Breast epithelium (tissue), 4 donors: ENCODE measurements at places on chromosomes 7 and 10. TPM values are rescaled to one million over a fixed set of nuclear protein-coding genes. Genes with fewer than 3 reads are reported as not detected.
A peak's percentile ranks its signal among the peaks of the same experiment; 100 is the strongest.

DNA sequence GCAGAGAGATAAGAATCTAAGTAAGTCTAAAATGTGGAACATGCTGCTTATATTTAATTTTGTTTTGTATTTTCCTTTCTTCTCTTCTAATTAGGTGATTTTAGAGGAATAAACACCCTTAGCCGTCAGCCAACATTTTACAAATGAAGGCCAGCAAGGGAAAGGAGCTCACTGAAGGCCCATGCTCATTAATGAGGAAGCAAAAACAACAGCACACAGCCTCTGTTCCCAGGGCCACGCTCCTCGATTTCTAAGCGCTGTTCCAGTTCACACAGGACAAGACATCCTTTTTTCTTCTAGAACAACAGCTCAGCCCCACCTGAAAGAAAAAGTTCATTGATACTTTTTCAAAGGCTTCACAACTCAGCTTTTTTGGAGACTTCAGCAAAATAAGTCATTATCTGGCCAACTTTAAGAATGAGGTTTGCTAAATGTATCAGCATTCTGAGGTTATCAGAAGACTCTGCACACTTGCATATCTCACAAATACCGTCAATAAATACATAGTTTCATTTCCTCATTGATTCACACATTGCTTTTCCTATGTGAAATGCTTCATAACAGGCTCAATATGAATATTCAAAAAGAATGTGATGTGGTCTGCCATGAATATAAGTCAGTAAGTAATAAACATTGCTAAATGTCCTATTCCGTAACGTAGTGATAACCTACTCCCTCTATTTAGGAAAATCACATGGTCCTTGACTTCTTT lies 34.8 kb upstream of the SFMBT2 start:
- no peak for DNase-seq

The PLAC9 gene
- 13.4 TPM for total RNA-seq

GRCh38 chr10:131126321-131127137 lies 185.0 kb downstream of the TCERG1L start:
- peak; percentile 18 for DNase-seq

GRCh38 chr10:108822026-108822425 lies 1101.3 kb downstream of the XPNPEP1 start:
- no peak for DNase-seq

DNA sequence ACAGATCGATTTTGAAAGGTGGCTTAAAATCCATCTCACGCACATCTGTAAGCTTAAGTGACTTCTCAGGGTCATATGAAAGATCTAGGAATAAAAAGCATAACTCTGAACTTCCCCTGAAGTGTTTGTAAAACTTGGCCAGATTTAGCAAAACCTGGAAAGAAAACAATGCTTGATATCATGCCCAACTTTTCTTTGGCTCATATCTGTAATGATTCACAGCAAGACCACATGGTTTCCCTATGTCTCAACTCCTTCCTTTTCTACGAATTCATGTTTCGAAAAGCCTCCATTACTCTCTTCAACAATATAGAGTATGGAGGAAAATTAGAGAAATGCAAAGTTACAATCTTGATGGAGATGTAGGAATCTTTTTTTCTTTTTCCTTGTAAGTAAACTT lies 20.1 kb upstream of the CABCOCO1 start:
- DNase-seq = no peak

GRCh38 chr10:128302808-128303207 lies 176.6 kb upstream of the MKI67 start:
- no peak for DNase-seq

The NPC1L1 gene
- total RNA-seq = 0.16 TPM

DNA sequence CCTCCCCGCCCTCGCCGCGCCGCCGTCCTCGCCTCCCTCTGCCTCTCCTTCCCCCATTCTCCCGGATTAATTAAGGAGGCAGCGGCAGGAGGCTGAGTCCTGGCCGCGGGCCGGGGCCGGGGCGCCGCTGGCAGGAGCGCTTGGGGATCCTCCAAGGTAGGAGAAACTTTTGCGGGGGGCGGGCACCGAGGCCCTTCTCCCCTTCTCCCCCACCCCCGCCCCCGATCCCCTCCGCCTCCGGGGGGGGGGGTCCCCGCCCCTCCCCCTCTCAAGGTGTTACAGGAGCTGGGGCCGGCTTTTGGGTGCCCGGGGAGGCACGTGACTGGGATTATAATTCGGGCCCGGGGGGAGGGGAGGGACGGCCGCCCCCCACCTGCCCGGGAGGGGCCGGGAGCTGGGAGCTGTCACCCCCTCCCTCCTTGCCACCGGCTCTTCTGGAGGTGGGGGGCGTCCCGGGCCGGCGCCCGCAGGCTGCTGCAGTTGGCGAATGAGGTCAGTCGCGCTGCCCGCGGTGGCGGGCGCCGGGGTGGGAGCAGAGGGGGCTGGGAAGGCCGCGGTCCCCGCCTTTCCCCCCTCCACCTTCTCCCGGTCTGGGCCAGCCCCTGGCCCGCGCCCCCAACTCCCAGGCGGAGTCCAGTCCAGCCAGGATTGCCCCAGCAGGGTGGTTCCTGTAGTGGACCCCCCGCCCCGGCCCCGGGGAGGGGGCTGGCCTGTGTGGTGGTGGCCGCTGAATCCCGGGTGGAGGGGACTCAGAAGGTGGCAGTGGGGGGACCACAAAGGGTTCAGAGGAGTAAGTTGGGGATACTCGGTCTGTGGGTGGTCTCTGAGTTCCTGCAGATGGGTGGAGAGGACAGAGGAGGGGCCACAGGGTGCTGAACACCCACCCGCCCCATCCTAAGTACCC lies 567 bp downstream of the GTF2IRD1 start:
- DNase-seq = no peak

DNA sequence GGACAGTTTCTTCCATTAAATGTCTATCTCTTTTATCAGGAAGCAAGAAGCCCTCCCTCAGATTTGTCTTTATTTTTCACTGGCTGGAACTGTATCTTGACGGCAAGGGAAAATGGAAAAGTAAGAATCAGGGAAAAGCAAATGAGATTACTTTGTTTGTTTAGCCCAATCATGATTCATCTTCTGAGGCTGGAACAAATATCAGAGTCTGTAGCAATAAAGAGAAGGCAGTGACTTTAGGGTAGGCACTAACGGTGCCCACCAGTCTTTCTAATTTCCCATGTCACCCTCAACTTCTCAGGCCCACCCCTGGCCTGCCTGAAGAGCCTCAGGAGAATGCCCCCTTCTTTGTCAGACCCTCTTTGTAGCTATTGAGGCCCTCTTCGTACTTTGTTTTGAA lies 36.3 kb upstream of the GOLGA7B start:
- DNase-seq = no peak

- DNase-seq = no peak
Observed at GRCh38 chr10:8133146-8133545, 78.7 kb downstream of the GATA3 start.

The FXYD4 gene
- total RNA-seq = not detected

DNA sequence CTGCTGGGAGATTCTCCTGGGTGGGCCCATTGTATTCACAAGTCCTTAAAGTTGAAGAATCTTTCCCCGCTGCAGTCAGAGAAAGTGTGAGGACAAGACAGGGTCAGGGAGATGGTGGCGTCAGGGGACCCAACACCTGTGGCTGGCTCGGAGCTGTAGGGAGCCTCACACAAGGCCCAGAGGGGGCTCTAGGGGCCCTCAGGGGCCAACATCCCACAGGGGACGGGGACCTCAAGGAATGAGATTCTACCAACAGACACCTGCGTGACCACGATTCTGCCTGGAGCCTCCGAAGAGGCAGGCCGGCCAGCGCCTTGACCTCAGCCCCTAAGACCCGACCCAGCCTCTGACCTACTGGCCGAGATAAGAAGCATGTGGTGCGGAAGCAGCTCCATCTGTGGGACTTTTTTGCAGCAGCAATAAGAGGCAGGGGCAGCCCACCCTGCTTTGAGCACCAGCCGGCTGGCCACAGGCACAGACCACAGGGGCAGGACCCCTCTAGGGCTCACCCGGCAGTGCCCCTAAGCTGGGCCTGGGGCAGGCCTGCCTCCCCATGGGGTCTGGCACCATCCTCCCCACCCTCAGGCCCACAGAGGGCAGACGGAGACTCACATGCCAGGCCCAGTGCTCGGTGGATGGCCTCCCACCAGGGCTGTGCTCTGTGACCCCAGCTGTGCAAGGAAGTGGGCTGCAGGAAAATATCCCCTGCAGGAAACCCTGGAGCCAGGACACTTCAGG lies 13.2 kb downstream of the RASGEF1A start:
- no peak for DNase-seq

The EPHA1 gene
- total RNA-seq = not detected

- peak; percentile 23 for DNase-seq
Observed at GRCh38 chr7:126411821-126412383, 840.8 kb downstream of the GRM8 start.

The CTTNBP2 gene
- 13.8 TPM for total RNA-seq

The LAMB4 gene
- 0.48 TPM for total RNA-seq

GRCh38 chr7:57772126-57772924 lies 322.3 kb downstream of the ZNF716 start:
- DNase-seq = no peak

The SLC25A40 gene
- total RNA-seq = 9.8 TPM

The INSYN2A gene
- 0.16 TPM for total RNA-seq

DNA sequence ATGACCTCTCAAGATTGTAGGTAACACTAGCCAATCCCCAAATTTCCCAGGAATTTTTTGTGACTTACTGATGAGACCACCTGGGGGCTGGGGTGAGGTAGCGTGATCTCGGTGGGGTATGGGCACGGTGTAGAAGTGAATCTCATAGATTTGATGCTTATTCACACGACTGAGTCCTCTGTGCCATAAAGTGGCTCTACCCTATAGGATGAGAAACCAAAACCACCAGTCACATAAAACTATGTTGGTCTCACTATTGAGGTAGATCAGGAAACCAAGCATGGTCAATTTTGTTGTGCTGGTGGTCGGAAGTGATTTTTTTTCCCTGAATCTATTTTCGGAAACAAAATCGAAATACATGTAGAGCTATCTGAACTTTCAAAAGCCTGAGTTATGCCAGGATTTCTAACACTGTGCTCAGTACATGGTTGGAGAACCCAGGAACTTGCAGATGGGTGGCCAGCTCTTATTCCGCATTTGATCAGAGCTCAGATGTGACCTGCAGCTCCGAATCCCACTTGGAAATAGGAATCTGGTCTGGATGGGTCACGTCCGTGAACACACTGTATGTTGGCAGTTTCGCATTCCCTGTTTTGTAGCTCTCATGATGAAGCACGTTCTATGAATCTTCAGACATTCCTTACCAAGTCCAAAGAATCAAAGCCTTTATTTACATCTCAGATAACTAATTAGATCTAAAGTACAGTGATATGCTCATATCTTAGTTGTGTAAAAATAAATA lies 261.5 kb downstream of the KLF6 start:
- no peak for DNase-seq

DNA sequence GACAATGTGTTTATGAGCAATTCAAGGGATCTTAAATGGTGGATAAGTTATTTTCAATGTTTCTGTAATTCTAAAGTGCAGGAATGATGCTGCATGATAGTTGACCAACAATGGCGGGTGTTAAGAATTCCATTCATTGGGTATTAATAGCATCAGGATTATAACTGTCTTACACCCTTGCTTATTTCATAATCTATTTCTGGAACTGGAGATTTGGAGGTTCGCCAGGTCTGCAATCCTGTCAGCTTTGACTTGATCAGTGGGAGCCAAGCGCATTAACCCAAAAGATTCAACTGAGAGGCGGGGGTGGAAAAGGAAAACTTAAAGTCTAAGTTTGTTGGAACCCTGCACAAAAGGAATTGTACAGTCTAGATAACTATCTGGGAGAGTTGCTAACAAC lies 114.9 kb upstream of the ZEB1 start:
- DNase-seq = no peak

The VWC2 gene
- not detected for total RNA-seq

GRCh38 chr7:30828591-30828990 lies 57.4 kb downstream of the MINDY4 start:
- no peak for DNase-seq

The OPN1SW gene
- total RNA-seq = not detected

- no peak for DNase-seq
Observed at GRCh38 chr10:132044803-132045202, 20.9 kb upstream of the JAKMIP3 start.

DNA sequence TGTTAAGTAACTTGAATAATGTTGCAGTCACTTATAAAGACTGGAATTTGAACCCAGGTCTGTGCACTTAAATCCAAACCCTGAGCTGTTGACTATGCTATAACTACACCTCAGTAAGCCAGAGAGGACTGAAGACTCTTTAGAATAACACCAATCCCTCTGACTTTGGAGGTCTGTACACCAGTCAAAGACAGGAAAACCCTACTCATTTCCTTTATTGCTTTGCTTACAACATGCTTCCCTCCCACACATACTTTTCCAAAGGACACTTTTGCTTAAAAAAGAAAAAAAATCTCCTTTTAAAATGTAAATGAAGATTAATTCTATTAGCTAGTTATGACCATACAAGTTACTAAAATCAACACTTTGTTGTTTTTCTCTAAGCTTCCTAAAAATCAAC lies 184.7 kb upstream of the KCTD7 start:
- DNase-seq = no peak

GRCh38 chr7:102991540-102992214 lies 78.9 kb downstream of the LRRC17 start:
- DNase-seq = no peak

The GCK gene
- 0.48 TPM for total RNA-seq

DNA sequence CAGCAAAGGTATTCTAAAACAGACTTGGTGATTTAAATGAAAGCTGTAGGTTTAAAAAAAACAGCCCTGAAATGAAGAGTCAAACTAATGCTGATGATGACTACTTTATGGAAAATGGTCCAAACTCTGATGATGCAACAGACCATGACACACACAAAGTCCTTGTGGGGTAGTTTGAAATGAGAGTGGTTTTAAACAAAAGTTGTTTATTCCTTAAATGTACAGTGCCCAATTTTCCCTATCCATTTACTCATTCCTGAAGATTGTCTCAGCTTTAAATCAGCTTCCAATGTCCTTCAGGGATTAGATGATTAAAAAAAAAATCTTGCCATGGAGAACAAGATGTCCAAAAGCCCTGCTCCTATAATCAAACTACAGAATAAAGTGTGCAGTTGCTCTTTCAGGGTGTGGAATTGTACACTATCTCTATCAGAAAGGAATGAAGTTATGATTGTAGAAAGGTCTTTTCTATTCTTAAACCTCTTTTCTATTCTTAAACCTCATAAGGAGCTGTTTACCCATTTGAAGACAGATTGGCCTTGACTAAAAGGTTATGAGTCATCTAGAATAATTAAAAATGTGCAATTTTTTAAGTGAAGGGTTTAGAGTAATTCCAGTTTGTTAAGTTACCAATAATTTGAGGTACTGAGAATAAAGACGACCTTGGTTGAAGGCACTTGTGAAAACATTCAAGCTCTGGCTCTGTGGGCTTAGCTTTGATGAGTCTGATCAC lies 70.2 kb upstream of the ITGA8 start:
- DNase-seq = no peak

GRCh38 chr10:6875269-6875865 lies 295.3 kb upstream of the PRKCQ start:
- DNase-seq = no peak

GRCh38 chr10:10508211-10508610 lies 509.5 kb upstream of the CELF2 start:
- no peak for DNase-seq
